Activated CD8-positive, alpha-beta T cell treated with anti-CD3 and anti-CD28 coated beads for 36 hours (primary cell): ENCODE measurements at places on chromosomes 2 and 18. TPM values are rescaled to one million over a fixed set of nuclear protein-coding genes. Genes with fewer than 3 reads are reported as not detected.

- H3K27me3 ChIP-seq, result peaks cover 13% of the 10 kb centered on the region
- no peaks in the 10 kb centered on the region for H3K36me3 ChIP-seq
- no peak for DNase-seq
- H3K27ac ChIP-seq, result no peak overlapping the region
- H3K4me1 ChIP-seq, result no peaks in the 10 kb centered on the region
- H3K4me3 ChIP-seq, result no peak overlapping the region
Measured at GRCh38 chr18:13893418-13893760, 21.9 kb downstream of the MC2R start.

DNA sequence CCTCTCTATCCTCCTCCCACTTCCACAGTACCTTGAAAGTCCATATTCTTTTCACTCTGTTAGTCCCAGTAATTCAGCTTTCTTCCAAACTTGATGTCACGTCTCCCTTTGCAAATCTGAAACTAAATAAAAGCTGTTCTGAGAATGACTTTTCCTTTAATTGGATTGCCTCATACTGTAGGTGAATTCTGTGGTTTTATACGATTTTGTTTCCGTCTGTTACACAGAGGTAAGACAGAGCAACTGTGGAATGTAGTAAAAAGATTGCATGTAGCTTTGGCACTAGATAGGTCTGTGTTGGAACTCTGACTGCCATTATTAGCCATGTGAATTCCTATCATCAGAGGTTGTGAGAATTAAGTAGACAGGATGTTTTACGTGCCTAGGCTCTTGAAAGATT, 25.9 kb downstream of the MALT1 start:
- H3K4me1 ChIP-seq, result peaks cover 63% of the 10 kb centered on the region
- H3K36me3 ChIP-seq, result peaks cover 48% of the 10 kb centered on the region
- no peaks in the 10 kb centered on the region for H3K27me3 ChIP-seq
- no peak for DNase-seq
- H3K4me3 ChIP-seq, result peak overlapping the region; percentile 68

SCN2A gene
- not detected for total RNA-seq

- no peak overlapping the region for H3K4me3 ChIP-seq
- DNase-seq, result no peak
- H3K36me3 ChIP-seq, result no peaks in the 10 kb centered on the region
- H3K4me1 ChIP-seq, result no peaks in the 10 kb centered on the region
- no peak overlapping the region for H3K27ac ChIP-seq
- peaks cover 5% of the 10 kb centered on the region for H3K27me3 ChIP-seq
Measured at GRCh38 chr18:8974279-8974678, 128.2 kb upstream of the NDUFV2 start.

DNA sequence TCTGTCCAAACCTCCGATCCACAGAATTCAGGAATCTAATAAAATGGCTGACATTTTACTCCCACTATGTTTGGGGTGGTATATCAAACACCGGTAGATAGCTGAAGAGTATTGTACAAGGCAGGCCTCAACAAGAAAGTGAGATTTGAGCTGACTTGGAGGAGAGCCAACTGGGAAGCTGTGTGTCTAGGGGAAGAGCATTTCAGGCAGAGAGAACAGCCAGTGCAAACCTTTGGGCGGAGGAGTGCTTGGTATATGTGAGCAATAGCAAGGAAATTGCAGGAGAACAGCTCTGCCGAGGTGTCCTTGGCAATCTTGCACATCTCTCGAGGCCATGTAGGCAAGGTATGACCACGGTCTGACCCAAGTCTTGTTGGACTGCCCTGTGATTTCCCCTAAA, 1.8 kb upstream of the MERTK start:
- H3K4me1 ChIP-seq, result peaks cover 11% of the 10 kb centered on the region
- no peaks in the 10 kb centered on the region for H3K36me3 ChIP-seq
- H3K27me3 ChIP-seq, result peaks cover 42% of the 10 kb centered on the region
- no peak for DNase-seq
- no peak overlapping the region for H3K27ac ChIP-seq

- no peak overlapping the region for H3K27ac ChIP-seq
- no peak overlapping the region for H3K4me3 ChIP-seq
- no peaks in the 10 kb centered on the region for H3K4me1 ChIP-seq
- H3K27me3 ChIP-seq, result no peaks in the 10 kb centered on the region
- DNase-seq, result peak; percentile 47
- H3K36me3 ChIP-seq, result peaks cover 4% of the 10 kb centered on the region
Measured at GRCh38 chr2:37168217-37168981, 11.6 kb upstream of the EIF2AK2 start.

DNA sequence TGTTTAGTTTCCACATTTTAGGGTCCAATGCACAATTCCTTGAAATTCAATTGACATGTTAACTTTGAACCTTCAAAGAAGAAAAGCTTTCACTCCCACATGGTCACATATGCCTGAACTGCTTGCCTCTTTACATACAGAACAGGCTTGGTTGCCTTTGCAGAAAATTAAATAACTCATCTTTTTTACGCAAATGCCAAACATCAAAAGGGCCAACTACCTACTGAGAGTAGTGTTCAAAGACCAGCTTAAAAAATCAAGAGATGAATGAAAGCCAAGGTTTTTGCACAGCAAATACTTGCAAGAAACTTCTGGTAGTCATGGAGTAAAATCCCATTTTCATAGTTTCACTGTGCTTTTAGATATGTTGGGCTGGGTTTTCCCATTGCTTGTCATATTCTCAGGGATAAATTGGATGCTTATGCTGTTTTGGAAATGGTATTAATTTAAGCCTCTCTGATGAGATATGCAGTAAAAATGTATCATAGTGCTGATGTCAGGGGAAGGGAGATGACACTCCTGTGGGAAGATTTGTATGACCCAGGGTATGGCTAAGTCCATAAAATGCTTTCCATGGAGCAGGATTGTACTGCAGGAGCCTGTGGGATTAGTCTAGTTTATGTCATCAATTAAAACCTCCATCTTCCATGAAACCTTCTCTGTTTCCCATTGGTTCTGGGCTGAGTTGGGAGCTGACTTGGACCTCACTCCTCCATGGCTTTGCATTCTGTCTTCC, 60.6 kb upstream of the DARS1 start:
- no peak for DNase-seq
- H3K4me1 ChIP-seq, result peaks cover 56% of the 10 kb centered on the region
- no peak overlapping the region for H3K27ac ChIP-seq
- H3K36me3 ChIP-seq, result peaks cover 2% of the 10 kb centered on the region
- H3K27me3 ChIP-seq, result no peaks in the 10 kb centered on the region

- no peak for DNase-seq
- no peak overlapping the region for H3K4me3 ChIP-seq
- peaks cover 36% of the 10 kb centered on the region for H3K27me3 ChIP-seq
Measured at GRCh38 chr2:205679410-205680009, 2.8 kb upstream of the NRP2 start.

DNA sequence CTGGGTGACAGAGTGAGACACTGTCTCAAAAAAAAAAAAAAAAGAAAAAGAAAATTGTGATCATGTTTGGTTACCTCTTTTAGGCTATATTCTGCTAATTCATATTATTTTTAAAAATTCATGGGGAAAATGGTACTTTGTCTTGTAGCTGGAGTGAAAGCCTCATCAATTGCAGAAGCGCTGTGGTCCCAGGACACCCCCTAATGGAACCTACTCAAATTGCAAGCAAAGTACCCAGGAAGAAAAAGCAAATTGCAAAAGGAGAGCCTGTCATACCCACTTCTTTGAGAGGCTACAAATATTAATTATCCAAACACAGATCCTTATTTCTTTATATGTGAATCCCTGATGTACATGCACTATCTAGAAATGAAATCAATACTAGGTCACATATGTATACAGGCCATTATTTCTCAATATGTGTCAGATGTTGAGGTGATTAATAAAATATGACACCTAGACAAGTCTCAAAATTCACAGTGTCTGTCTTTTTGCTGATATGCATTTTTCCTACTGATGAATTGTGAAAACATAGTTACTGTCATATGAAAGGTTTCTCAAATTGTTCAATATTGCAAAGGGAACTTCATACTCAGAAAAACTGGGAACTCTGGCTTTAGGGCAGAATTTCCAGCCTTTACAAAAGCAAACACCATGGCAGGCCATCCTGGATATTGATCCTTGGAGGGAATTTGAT, 12.6 kb downstream of the CRACDL start:
- H3K36me3 ChIP-seq, result no peaks in the 10 kb centered on the region
- no peaks in the 10 kb centered on the region for H3K4me1 ChIP-seq
- DNase-seq, result no peak
- peaks cover 5% of the 10 kb centered on the region for H3K27me3 ChIP-seq
- H3K4me3 ChIP-seq, result no peak overlapping the region

CNTNAP5 gene
- not detected for total RNA-seq

CLEC4F gene
- total RNA-seq, result not detected

GDF7 gene
- total RNA-seq, result not detected

GRCh38 chr2:42964439-42965083, 172.2 kb upstream of the HAAO start:
- H3K4me1 ChIP-seq, result peaks cover 16% of the 10 kb centered on the region
- no peaks in the 10 kb centered on the region for H3K36me3 ChIP-seq
- no peak overlapping the region for H3K27ac ChIP-seq
- H3K4me3 ChIP-seq, result no peak overlapping the region

- no peaks in the 10 kb centered on the region for H3K36me3 ChIP-seq
- H3K4me3 ChIP-seq, result no peak overlapping the region
- no peak overlapping the region for H3K27ac ChIP-seq
- DNase-seq, result no peak
Measured at GRCh38 chr18:24559526-24559925, 99.1 kb downstream of the HRH4 start.

DNA sequence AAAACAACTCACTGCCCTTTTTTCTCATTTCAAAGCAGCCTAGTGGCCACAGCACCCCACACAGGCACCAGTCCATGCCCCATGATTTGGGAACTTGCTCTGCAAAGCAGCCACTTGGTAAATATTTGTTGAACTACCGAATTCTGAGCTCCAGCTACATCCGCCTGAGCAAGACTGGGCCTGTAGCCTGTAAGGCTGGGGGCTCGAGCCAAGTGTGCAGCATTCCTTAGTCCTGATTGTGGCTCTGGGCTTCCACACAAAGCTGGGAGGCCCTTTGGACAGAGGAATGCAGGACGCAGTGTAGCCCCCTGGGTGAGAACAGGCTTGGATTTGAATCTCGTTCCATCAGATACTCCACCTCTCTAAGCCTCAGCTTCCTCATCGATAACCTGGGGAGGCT, 88.4 kb downstream of the ACTR2 start:
- no peaks in the 10 kb centered on the region for H3K27me3 ChIP-seq
- no peak for DNase-seq
- no peak overlapping the region for H3K27ac ChIP-seq
- no peak overlapping the region for H3K4me3 ChIP-seq
- H3K4me1 ChIP-seq, result peaks cover 20% of the 10 kb centered on the region

- no peak for DNase-seq
- no peak overlapping the region for H3K4me3 ChIP-seq
- no peaks in the 10 kb centered on the region for H3K36me3 ChIP-seq
- H3K27ac ChIP-seq, result no peak overlapping the region
Measured at GRCh38 chr2:134515137-134515536, 203.7 kb downstream of the TMEM163 start.

SKOR2 gene
- total RNA-seq, result not detected

DNA sequence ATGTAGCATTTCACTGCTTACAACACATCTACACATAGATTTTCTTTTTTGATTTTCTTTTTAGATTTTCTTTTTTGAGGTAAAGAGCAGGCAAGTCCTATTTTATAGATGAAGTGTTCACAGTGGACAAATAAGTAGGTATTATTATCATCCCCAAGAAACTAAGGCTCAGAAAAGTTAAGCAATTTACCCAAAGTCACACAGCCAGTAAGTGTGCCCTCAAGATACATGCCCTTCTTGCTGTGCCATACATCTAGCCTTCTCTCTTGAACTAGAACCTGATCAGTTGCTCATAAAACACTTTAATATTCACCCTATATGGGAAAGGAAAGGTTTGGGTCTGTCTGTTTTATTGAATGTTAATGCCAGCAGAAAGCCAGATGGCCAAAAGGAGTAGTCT, 50.3 kb downstream of the DAPL1 start:
- H3K27me3 ChIP-seq, result no peaks in the 10 kb centered on the region
- no peaks in the 10 kb centered on the region for H3K4me1 ChIP-seq
- DNase-seq, result no peak
- H3K27ac ChIP-seq, result no peak overlapping the region
- no peaks in the 10 kb centered on the region for H3K36me3 ChIP-seq
- H3K4me3 ChIP-seq, result no peak overlapping the region

LTBP1 gene
- 0.18 TPM for total RNA-seq

DNA sequence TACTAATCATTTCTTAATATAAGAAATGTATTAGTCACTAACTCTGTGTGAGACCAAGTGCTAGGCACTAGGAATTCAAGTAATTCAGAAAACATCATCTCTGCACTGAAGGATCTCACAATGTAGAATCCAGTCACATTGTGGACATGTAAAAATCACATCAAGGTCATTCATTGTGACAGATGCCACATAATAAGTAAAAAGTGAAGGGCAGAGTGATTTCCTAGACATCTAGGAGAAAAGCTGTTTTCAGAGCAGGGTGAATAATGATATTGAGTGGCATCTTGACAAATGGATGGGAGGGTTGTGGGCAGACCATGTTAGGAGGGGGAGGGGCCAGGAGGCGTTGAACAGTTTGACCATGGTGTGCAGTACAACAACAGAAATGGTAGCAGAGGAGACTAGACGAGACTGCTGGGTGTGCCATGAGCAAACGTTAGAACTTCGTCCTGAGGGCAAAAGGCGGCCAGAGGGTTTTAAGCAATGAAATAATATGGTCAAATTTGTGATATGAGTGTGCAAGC, 93.8 kb downstream of the DTNA start:
- peaks cover 1% of the 10 kb centered on the region for H3K27me3 ChIP-seq
- no peak overlapping the region for H3K27ac ChIP-seq
- H3K36me3 ChIP-seq, result no peaks in the 10 kb centered on the region
- H3K4me1 ChIP-seq, result peaks cover 9% of the 10 kb centered on the region
- no peak for DNase-seq

GRCh38 chr2:167480232-167480985, 592.1 kb downstream of the XIRP2 start:
- DNase-seq, result no peak
- no peaks in the 10 kb centered on the region for H3K36me3 ChIP-seq
- no peaks in the 10 kb centered on the region for H3K27me3 ChIP-seq
- H3K4me1 ChIP-seq, result no peaks in the 10 kb centered on the region
- H3K4me3 ChIP-seq, result no peak overlapping the region

GRCh38 chr2:222142027-222142426, 156.8 kb downstream of the PAX3 start:
- no peaks in the 10 kb centered on the region for H3K36me3 ChIP-seq
- H3K27ac ChIP-seq, result no peak overlapping the region

- no peaks in the 10 kb centered on the region for H3K27me3 ChIP-seq
- peak overlapping the region; percentile 73 for H3K4me3 ChIP-seq
- H3K4me1 ChIP-seq, result peaks cover 65% of the 10 kb centered on the region
- no peak overlapping the region for H3K27ac ChIP-seq
Measured at GRCh38 chr2:6916224-6916623, 988 bp upstream of the RNF144A start.
